ENCODE measurements at places on chromosomes 1 and 21. TPM values are rescaled to one million over a fixed set of nuclear protein-coding genes. Genes with fewer than 3 reads are reported as not detected.

- no peaks in the 10 kb centered on the region for H3K27me3 ChIP-seq
- H3K4me3 ChIP-seq: no peak overlapping the region
- peaks cover 38% of the 10 kb centered on the region for H3K36me3 ChIP-seq
- no peak overlapping the region for H3K27ac ChIP-seq
Observed at GRCh38 chr21:46355161-46356004, 31.4 kb downstream of the PCNT start.

DNA sequence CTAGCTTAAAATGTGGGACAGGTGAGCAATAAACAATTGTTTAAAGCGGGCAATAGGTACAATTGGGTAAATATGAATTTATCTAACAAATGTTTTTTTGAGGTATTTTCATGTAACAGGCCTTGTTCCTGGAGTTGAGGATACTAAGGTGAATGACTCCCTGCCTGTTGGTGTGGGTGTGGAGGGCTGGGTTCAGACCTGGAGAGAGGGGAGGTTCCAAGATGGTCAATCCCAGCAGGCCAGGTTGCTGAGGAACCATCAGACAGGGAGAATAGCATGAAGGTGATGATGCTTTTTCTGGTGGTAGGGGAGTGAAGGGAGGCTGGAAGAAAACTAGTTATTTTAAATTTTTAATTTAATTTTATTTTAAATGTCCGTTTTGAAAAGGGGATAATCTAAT, 46.3 kb downstream of the CDC14A start:
- peaks cover 81% of the 10 kb centered on the region for H3K4me1 ChIP-seq
- peak overlapping the region; percentile 77 for H3K27ac ChIP-seq
- H3K36me3 ChIP-seq: peaks cover 11% of the 10 kb centered on the region
- no peak for DNase-seq

DNA sequence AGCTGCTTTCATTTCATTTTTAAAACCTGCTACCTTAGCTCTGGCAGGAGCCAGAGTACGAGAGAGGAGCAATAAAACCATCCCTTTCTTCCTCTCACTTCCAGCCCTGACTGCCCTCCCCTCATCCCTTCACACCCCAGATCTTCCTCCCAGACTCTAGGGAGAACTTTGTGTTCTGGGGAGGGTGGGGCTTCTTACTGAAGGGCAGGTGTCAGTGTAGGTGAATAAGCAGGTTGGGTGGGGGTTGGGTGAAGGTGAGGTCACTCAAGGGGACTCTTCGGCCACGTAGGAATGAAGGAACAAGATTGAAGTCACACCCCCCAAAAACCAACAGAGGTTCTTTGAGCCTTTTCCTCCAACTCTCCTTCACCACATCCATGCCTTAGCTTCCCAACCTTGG, 88.9 kb downstream of the CD58 start:
- H3K27me3 ChIP-seq: no peaks in the 10 kb centered on the region
- no peak overlapping the region for H3K27ac ChIP-seq
- H3K4me1 ChIP-seq: no peaks in the 10 kb centered on the region
- no peaks in the 10 kb centered on the region for H3K36me3 ChIP-seq

DNA sequence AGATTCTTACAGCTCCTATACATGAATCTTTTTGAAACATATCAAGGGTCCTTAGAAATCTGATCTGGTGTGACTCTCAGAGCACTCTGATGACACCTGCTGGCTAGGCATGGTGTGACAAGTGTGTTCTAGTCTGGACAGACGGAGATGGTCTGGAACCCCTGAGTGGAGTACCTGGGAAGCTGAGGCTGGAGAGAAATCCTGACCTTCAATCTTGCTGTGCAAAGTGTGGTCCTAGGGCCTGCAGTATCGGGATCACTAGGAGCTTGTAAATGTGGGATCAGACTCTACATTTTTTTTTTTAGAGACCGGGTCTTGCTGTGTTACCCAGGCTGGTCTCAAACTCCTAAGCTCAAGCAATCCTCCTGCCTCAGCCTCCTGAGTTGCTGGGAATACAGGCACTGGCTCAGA, 78.6 kb upstream of the SOD1 start:
- H3K4me3 ChIP-seq: no peak overlapping the region
- DNase-seq: peak; percentile 84
- H3K27ac ChIP-seq: no peak overlapping the region
- H3K4me1 ChIP-seq: peaks cover 4% of the 10 kb centered on the region
- peaks cover 3% of the 10 kb centered on the region for H3K27me3 ChIP-seq
- no peaks in the 10 kb centered on the region for H3K36me3 ChIP-seq

DNA sequence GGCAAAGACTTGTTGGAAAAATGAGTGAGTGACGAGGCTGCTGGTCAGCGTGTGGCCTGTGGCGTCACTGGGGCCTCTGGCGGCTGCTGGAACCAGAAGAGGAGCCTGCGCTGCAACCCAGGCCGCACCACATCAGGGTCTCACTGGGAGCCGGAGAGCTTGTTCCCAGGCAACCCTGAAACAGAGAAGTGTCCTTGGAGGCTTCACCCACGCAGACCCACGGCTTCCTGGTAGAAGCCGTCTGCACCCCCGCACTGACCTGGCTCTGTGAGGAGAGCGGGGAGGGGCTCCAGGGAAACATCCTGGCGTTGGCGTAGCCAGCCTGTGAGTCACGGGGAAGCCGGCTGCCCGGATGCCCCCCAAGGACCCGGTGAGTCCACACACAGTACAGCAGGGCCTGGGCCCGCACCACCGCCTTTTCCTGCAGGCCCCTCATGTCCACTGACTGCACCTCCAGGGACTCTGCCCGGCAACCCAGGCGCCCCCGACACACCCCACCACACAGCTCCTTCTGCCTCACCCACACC, 57.4 kb downstream of the COL6A1 start:
- H3K4me3 ChIP-seq: no peak overlapping the region
- H3K27me3 ChIP-seq: peaks cover 2% of the 10 kb centered on the region
- no peak overlapping the region for H3K27ac ChIP-seq
- DNase-seq: no peak
- H3K4me1 ChIP-seq: no peaks in the 10 kb centered on the region
- H3K36me3 ChIP-seq: no peaks in the 10 kb centered on the region

- DNase-seq: no peak
- no peak overlapping the region for H3K27ac ChIP-seq
- no peaks in the 10 kb centered on the region for H3K4me1 ChIP-seq
- no peaks in the 10 kb centered on the region for H3K36me3 ChIP-seq
- H3K4me3 ChIP-seq: no peak overlapping the region
Observed at GRCh38 chr1:225697428-225697827, 44.5 kb upstream of the ENAH start.

DNA sequence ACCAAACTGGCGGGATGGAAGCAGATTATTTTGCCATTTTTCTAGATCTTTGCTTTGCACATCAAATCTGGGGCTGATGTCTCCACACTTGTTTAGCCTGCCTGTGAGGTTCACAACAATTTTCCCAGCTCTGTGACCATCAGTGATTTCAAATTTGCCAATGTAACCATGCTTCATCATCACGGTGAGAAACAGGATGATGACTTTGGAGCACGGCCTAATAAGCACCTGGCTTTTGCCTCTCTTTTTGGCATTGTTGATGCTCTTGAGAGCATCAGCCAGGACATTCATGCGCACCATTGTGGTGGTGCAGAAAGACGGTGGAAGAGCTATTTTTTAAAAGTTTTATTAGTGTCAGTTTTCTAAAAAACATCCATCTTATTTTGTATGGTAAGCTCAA, 50.1 kb downstream of the IARS2 start:
- no peak overlapping the region for H3K27ac ChIP-seq
- H3K27me3 ChIP-seq: no peaks in the 10 kb centered on the region
- peaks cover 51% of the 10 kb centered on the region for H3K36me3 ChIP-seq
- peaks cover 1% of the 10 kb centered on the region for H3K4me1 ChIP-seq
- no peak for DNase-seq

- no peak overlapping the region for H3K27ac ChIP-seq
- DNase-seq: no peak
- peak overlapping the region; percentile 90 for H3K4me3 ChIP-seq
- no peaks in the 10 kb centered on the region for H3K36me3 ChIP-seq
Observed at GRCh38 chr1:108878160-108878469, 1.3 kb downstream of the GPSM2 start.

GRCh38 chr1:51569284-51570062, 47.4 kb upstream of the OSBPL9 start:
- DNase-seq: peak; percentile 57
- H3K4me1 ChIP-seq: peaks cover 26% of the 10 kb centered on the region
- no peak overlapping the region for H3K4me3 ChIP-seq

DNA sequence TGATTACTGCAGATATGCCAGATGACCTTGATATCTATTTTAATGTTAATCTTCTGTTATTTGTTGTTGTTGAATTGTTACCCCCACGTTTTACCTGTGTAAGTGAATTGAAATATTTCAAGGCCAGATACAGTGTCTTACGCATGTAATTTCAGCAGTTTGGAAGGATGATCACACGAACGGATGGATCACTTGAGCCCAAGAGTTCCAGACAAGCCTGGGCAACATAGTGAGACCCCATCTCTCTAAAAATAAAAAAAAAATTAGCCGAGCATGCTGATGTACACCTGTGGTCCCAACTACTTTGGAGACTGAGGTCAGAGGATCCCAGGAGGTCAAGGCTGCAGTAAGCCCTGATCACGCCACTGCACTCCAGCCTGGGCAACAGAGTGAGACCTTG, 32.2 kb downstream of the SDCCAG8 start:
- H3K4me3 ChIP-seq: no peak overlapping the region
- H3K27ac ChIP-seq: peak overlapping the region; percentile 57
- H3K36me3 ChIP-seq: peaks cover 60% of the 10 kb centered on the region
- no peak for DNase-seq

- no peak for DNase-seq
- H3K4me3 ChIP-seq: no peak overlapping the region
- H3K27me3 ChIP-seq: peaks cover 25% of the 10 kb centered on the region
- no peaks in the 10 kb centered on the region for H3K4me1 ChIP-seq
- H3K27ac ChIP-seq: no peak overlapping the region
- peaks cover under 1% of the 10 kb centered on the region for H3K36me3 ChIP-seq
Observed at GRCh38 chr1:199422206-199422605, 605.3 kb upstream of the NR5A2 start.

- no peak for DNase-seq
- H3K4me3 ChIP-seq: no peak overlapping the region
- H3K27ac ChIP-seq: no peak overlapping the region
- no peaks in the 10 kb centered on the region for H3K27me3 ChIP-seq
Observed at GRCh38 chr1:10617318-10617717, 142.6 kb downstream of the PEX14 start.

- H3K4me3 ChIP-seq: no peak overlapping the region
- no peaks in the 10 kb centered on the region for H3K27me3 ChIP-seq
- no peak for DNase-seq
Observed at GRCh38 chr21:42841156-42841915, 38.0 kb downstream of the WDR4 start.

DNA sequence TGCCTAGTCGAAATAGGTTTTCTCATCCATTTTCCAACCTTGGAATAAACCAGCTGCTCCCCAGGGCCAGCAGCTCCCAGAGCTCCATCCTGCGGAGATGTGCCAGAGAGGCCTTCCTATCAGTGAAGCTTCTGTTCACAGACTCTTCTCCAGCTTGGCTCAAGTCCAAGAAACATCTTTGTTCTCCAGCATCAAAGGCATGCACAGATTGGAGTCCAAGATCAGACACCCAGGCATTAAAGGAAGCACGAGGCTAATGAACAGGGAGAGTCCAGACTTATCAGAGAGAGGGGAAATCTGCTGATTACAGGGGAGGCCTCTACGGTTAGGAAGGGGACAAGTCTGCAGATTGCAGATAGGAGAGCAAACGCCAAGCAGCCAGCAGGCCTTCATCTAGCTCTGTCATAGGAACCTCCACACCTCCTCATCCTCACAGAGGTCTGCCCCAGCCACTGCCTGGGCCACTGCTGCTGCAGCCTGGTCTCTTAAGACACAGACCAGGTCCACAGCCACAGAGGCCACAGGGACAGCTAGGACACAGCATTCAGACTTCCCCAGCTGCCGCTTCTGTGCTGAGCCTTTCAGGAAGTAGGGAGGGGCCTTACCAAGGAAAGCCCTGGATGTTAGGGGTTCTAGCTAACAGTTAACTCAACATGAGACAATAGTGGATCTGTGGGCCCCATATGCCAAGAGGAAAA, 3.4 kb downstream of the PRR9 start:
- peaks cover 8% of the 10 kb centered on the region for H3K27me3 ChIP-seq
- H3K4me1 ChIP-seq: no peaks in the 10 kb centered on the region
- H3K4me3 ChIP-seq: no peak overlapping the region
- no peak overlapping the region for H3K27ac ChIP-seq

DNA sequence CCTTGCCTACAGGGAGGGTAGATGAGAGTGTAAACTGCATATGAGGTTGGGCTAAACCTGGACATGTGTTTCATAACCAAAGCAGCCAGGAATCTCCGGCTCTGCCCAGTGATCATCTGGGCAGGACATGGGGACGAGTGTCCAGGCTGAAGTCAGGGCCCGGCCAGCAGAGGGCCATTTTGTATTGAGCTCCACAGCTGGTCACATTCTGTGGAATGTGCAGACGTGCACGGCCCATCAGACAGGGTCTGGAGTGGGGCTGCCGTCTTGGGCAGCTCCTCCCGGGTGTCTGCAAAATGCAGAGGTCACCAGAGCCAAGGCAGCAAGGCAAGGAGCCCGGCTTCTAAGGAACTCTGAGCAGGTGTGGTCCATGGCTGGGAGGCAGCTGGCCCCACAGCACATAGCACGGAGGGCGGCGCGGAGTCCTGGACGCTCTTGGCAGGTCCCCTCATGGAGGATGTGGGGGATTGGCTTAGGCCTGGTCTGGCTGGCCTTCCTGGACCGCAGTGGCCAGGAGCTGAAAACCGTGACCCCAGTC, 6.2 kb downstream of the LRRC3 start:
- H3K4me1 ChIP-seq: no peaks in the 10 kb centered on the region
- no peaks in the 10 kb centered on the region for H3K27me3 ChIP-seq
- no peak overlapping the region for H3K27ac ChIP-seq
- DNase-seq: no peak

- no peak overlapping the region for H3K27ac ChIP-seq
- no peaks in the 10 kb centered on the region for H3K4me1 ChIP-seq
- H3K27me3 ChIP-seq: peaks cover 11% of the 10 kb centered on the region
- no peak for DNase-seq
Observed at GRCh38 chr1:48182439-48182838, 40.1 kb upstream of the SLC5A9 start.

DNA sequence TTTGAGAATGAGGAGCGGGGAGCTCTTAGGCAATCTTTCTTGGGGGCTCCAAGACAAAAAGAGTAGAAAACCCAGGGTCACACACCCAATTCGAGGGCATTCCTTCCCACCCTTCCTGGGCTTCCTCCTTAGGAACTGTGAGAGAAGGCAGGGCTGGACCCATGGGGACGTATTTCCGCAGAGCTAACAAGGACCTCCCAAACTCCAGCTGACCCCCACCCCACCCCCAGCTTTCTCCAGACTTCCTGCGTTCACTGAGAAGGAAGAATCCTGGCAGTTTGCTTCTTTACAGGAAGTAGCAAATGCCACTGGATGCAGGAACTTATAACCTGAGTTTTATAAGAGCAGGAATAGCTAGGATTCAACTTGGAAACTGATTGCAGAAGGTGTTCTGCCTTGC, 2.7 kb upstream of the LHX9 start:
- H3K4me1 ChIP-seq: peaks cover 76% of the 10 kb centered on the region
- H3K27ac ChIP-seq: no peak overlapping the region
- peaks cover 93% of the 10 kb centered on the region for H3K27me3 ChIP-seq
- DNase-seq: no peak

Gene LYPD8
- not detected for total RNA-seq

Gene LCK
- total RNA-seq: 246 TPM

Gene TMEM183A
- total RNA-seq: 76.5 TPM

Gene CROCC
- total RNA-seq: 18.7 TPM

Gene PAPPA2
- 0.64 TPM for total RNA-seq
